ENCODE measurements at places on chromosomes 4 and X.
A peak's percentile ranks its signal among the peaks of the same experiment; 100 is the strongest.

DNA sequence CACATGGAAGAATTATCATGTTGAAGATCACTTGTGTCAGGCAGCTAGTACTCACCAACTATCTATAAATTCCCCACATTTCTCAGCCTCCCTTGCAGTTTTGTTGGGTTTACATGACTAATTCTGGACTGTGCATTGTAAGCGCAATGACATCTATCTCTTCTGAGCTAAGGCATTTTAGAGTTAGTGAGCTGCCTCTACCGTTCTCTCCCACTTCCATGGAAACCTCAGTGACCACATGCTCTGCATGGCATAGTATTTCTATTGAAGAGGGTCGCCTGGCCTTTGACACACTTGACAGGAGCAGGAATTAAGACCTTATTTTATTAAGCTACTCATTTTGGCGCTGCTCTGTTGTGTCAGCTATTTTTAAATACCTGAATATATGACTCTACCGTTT lies 67.5 kb upstream of the NPY2R start:
- no peak for DNase-seq

DNA sequence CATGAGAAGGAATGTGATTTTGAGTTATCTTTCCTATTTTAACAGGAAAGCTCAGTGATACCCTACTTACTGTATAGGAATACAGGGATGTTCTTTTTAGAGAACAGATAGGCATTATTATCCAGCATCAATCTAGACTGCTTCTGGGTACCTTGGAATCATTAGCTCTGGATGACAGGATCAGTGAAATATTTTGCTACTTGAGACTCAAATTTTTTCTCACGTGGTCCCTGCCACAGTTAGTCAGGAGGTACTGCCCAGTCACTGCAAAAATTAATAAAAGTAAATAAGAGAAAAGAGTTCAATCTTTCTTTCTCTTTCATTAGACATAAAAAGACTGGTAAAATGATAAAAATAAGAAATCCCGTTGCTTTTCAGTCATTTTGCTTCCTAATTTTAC lies 5.5 kb downstream of the ZNF827 start:
- DNase-seq = no peak

GRCh38 chrX:137431693-137432488 lies 134.0 kb upstream of the ZIC3 start:
- DNase-seq = no peak

- peak; percentile 13 for DNase-seq
Observed at GRCh38 chr4:167021545-167022155, 212.6 kb downstream of the SPOCK3 start.

Data from GM20000 (cell line).